CD4-positive, alpha-beta memory T cell (primary cell): ENCODE measurements at places on chromosomes 6 and 20. TPM values are rescaled to one million over a fixed set of nuclear protein-coding genes. Genes with fewer than 3 reads are reported as not detected.

Gene SLC17A1
- 0.19 TPM for total RNA-seq

DNA sequence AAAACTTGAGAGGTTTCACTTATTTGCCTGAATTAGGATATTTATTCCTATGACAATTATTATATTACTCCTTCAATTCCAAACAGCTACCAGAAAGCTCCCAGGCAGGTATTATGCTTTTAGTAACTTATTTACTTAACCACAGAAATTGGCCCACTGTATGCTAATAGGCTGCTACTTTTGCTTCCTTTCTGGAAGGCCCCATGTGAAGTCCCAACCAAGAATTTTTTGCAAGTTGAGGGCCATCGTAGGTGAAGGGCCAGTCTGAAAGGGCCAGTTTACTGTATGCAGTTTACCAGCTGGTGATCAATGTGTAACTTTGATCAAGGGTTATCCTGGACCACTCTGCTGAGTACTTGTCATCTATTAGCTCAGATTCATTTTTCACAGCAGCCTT is 45.0 kb downstream of the EDN1 start:
- H3K4me3 ChIP-seq = no peak overlapping the region
- DNase-seq = no peak

DNA sequence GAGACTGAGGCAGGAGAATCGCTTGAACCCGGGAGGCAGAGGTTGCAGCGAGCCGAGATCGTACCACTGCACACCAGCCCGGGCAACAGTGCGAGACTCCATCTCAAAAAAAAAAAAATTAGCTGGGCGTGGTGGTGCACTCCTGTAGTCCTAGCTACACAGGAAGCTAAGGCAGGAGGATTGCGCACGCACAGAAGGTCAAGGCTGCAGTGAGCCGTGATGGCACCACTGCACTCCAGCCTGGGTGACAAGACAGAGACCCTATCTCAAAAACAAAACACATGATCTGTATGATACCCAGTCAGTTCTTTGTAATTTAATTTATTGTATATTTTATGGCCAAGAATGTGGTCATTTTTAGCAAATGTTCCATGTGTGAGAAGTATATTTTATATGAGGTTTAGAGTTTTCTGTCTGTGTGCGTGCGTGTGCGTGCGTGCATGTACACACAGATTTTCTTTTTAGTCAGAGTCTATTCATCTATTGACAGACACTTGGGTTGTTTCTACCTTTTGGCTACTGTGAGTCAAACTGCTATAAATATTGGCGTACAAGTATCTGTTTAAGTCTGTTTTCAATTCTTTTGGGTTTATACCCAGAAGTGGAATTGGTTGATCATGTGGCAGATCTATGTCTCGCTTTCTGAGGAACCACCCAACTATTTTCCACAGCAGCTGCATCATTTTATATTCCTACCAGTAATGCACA is 22.2 kb upstream of the MYL9 start:
- no peaks in the 10 kb centered on the region for H3K27me3 ChIP-seq
- DNase-seq = no peak
- no peak overlapping the region for H3K4me3 ChIP-seq
- H3K4me1 ChIP-seq = no peaks in the 10 kb centered on the region
- H3K27ac ChIP-seq = no peak overlapping the region

- H3K27me3 ChIP-seq = no peaks in the 10 kb centered on the region
- peak overlapping the region; percentile 44 for H3K27ac ChIP-seq
- peak overlapping the region; percentile 58 for H3K4me3 ChIP-seq
- peak; percentile 17 for DNase-seq
- H3K36me3 ChIP-seq = no peaks in the 10 kb centered on the region
Observed at GRCh38 chr6:27188061-27188884, 59.2 kb upstream of the PRSS16 start.

DNA sequence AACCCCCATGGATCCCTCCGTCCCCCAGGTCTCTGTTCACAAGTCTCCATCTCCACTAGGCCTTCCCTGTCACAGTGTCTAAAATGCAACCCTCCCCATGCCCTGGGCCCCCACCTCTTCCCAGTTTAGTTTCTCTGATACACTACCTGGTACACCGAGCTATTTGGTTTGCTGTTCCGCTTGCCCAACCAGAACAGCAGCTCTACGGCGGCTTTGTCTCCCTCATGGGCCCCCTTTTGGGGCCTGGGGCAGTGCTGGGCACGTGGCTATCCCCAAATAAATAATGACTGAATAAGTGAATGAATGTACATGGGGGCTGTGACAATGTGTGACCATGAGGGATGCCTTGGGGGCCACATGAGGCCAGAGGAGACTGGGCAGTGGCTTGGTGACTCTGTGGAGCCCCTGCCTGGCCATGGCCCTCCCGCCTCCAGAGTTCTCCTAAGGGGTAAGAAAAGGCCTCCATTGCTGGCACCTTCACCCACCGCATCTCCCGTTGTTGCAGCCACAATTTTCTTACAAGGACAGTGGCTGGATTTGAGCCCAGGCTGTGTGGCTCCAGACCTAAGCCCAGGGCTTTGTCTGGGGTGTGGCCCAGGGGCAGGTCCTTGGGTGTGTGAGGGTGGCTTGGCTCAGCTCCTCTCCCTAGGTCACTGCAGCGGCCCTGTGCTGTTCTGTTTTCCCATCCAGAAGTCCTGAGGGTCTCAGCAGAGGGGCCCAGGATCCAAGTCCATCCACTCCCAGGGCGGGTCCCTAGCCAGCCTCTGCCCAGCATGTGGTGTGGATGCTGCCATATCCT is 408.5 kb upstream of the SULF2 start:
- no peak for DNase-seq
- no peak overlapping the region for H3K27ac ChIP-seq
- H3K4me1 ChIP-seq = no peaks in the 10 kb centered on the region
- no peaks in the 10 kb centered on the region for H3K27me3 ChIP-seq
- H3K4me3 ChIP-seq = no peak overlapping the region

DNA sequence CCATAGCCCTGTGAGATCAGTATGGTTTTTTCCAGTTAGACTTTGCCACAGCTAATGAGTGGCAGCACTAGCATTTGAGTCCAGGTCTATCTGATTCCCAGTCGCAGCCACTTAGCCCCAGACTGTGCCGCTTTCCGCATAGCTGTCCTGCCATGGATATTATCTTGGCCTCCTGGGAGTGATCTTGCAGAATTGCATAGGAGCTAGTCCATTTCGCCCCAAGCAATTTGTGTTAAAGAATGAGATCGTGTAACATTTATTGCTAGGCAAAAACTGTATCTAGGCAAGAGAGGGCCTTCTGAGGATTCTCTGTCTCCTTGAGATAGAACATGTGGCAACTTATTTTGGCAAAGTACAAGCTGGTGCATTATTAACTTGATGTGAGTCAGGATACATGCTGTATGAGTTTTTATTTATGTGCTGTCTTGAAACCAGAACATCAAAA is 74.2 kb downstream of the EZR start:
- H3K4me1 ChIP-seq = no peaks in the 10 kb centered on the region
- H3K36me3 ChIP-seq = peaks cover 4% of the 10 kb centered on the region
- no peak for DNase-seq
- H3K27ac ChIP-seq = no peak overlapping the region
- no peak overlapping the region for H3K4me3 ChIP-seq

DNA sequence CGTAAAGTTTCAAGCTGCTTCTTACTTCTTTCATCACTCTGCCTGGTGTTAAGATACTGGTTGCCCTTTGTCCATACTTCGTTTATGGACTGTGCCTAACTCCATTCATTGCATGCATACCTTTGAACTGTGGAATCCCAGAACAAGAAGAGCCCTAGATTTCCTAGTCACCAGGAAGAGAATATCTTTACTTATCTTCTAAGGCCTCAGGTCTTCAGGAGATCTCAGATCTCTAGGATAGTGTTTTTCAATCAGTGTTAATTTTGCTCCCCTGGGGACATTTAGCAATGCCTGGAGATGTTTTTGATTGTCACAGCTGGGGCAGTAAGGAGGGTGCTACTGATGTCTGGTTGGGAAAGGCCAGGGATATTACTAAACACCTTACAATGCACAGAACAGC is 35.5 kb upstream of the GJA1 start:
- no peaks in the 10 kb centered on the region for H3K36me3 ChIP-seq
- H3K27me3 ChIP-seq = no peaks in the 10 kb centered on the region
- no peak overlapping the region for H3K4me3 ChIP-seq
- no peaks in the 10 kb centered on the region for H3K4me1 ChIP-seq
- no peak overlapping the region for H3K27ac ChIP-seq

GRCh38 chr6:112027942-112028674 is 25.8 kb upstream of the CCN6 start:
- H3K4me1 ChIP-seq = peaks cover 67% of the 10 kb centered on the region
- DNase-seq = peak; percentile 80
- H3K27ac ChIP-seq = peak overlapping the region; percentile 61
- H3K36me3 ChIP-seq = no peaks in the 10 kb centered on the region
- no peaks in the 10 kb centered on the region for H3K27me3 ChIP-seq

DNA sequence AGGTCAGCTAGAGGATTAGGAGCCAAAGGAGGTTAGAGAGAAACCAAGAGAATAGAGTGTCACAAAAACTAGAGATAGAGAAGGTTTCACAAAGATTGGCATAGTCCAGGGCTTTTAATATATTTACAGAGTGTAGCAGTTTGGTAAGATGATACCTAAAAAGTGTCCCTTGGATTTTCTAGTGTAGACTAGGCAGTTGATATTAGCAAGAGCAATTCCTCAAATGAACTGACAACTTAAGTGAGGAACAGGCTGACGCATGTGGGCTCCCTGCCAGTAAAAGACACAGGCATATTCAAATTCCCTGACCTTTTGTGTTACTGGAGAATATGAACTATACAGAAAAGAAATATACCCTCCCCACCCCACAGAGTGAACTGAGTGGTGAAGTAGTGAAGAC is 40.1 kb downstream of the VTA1 start:
- no peaks in the 10 kb centered on the region for H3K27me3 ChIP-seq
- H3K4me3 ChIP-seq = no peak overlapping the region
- no peak overlapping the region for H3K27ac ChIP-seq
- DNase-seq = no peak
- H3K4me1 ChIP-seq = no peaks in the 10 kb centered on the region

Gene ROS1
- not detected for total RNA-seq

GRCh38 chr6:33904050-33904746 is 100.4 kb upstream of the MLN start:
- H3K36me3 ChIP-seq = no peaks in the 10 kb centered on the region
- no peaks in the 10 kb centered on the region for H3K27me3 ChIP-seq
- H3K4me1 ChIP-seq = peaks cover 64% of the 10 kb centered on the region
- H3K27ac ChIP-seq = peak overlapping the region; percentile 51

Gene MATN4
- not detected for total RNA-seq

GRCh38 chr6:36350681-36351571 is 14.2 kb upstream of the BNIP5 start:
- H3K27ac ChIP-seq = no peak overlapping the region
- no peaks in the 10 kb centered on the region for H3K27me3 ChIP-seq
- no peak overlapping the region for H3K4me3 ChIP-seq

DNA sequence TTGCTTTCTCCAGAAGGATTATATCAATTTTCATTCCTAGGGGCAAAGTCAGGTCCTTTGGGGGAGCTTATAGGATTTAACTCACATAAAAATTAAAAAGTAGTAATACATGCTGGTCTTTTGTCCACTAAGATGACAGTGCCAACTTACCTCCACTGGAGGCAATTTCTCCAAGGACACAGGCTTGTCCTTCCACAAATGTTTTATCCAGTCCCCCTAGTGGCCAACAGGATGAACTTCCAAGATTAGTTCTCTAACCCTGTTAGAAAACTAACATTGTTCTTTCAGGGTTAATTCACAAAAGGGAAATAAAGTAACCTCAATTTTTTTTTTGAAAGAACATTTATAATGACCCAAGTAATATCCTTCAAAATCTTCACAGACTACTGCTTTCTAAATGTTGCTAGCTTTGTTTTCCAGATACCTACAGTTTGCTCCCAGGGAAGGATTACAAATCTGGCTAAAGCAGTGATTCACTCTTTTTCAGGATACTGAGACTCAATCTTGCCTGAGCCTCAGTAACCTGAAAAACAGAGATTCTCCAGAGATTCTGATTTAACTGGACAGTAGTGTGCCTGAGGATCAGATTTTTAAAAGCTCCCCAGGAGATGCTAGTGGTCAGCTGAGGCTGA is 31.7 kb upstream of the UBR2 start:
- no peak overlapping the region for H3K27ac ChIP-seq
- H3K4me1 ChIP-seq = no peaks in the 10 kb centered on the region
- no peak overlapping the region for H3K4me3 ChIP-seq
- DNase-seq = peak; percentile 40
- no peaks in the 10 kb centered on the region for H3K27me3 ChIP-seq

GRCh38 chr6:35432291-35432690 is 19.8 kb upstream of the FANCE start:
- no peak for DNase-seq
- H3K27me3 ChIP-seq = no peaks in the 10 kb centered on the region
- no peaks in the 10 kb centered on the region for H3K4me1 ChIP-seq
- no peaks in the 10 kb centered on the region for H3K36me3 ChIP-seq
- no peak overlapping the region for H3K27ac ChIP-seq
- no peak overlapping the region for H3K4me3 ChIP-seq

GRCh38 chr20:53069132-53069531 is 97.0 kb downstream of the TSHZ2 start:
- no peak for DNase-seq
- H3K4me3 ChIP-seq = no peak overlapping the region
- no peak overlapping the region for H3K27ac ChIP-seq
- no peaks in the 10 kb centered on the region for H3K27me3 ChIP-seq
- peaks cover 20% of the 10 kb centered on the region for H3K4me1 ChIP-seq
- no peaks in the 10 kb centered on the region for H3K36me3 ChIP-seq

DNA sequence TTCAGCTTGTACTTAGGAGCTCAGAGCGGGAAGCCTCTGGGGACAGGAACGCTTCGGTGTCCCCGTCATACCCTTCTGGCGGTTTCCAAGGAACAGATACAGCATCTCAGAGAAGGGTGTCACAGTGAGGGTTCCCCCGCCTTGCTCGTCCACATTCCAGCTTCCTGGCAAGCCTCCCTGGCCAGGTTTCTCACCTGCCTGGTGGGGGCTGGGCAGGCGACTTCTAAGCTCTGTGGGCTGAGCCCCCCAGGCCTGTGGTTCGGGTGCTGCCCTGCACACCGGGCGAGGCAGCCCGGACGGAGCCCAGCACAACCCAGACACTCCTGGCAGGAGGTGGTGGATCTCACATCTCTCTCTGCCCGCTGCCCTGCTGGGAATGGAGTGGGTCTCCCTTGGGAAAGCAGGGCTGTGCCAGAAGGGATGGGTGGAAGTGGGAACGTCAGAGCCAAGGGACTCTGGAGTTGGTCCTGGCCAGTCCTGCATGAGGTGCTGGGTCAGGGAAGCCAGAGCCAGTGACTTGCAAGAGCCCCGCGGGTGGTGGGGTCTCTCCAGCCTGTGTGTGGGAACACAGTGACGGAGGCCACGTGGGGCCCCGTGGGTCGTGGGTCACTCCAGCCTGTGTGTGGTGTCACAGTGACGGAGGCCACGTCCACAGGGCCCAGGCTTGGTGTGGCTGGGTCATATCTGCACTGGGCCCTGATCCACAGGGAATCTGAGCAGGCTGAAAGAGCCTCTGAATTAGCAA is 47.7 kb upstream of the SMOC2 start:
- DNase-seq = no peak
- no peak overlapping the region for H3K4me3 ChIP-seq
- no peaks in the 10 kb centered on the region for H3K27me3 ChIP-seq
- no peaks in the 10 kb centered on the region for H3K36me3 ChIP-seq
